ENCODE measurements at places on chromosomes 12 and 14.

- DNase-seq = no peak
Observed at GRCh38 chr12:24823808-24824515, 124.9 kb downstream of the BCAT1 start.

- DNase-seq = no peak
Observed at GRCh38 chr14:51145246-51145645, 50.3 kb upstream of the TRIM9 start.

GRCh38 chr12:9880532-9881078 lies 684 bp upstream of the KLRF2 start:
- DNase-seq = no peak

GRCh38 chr12:131363393-131363792 lies 347.5 kb upstream of the SFSWAP start:
- no peak for DNase-seq

GRCh38 chr14:103521951-103522563 lies 573 bp downstream of the CKB start:
- DNase-seq = no peak

DNA sequence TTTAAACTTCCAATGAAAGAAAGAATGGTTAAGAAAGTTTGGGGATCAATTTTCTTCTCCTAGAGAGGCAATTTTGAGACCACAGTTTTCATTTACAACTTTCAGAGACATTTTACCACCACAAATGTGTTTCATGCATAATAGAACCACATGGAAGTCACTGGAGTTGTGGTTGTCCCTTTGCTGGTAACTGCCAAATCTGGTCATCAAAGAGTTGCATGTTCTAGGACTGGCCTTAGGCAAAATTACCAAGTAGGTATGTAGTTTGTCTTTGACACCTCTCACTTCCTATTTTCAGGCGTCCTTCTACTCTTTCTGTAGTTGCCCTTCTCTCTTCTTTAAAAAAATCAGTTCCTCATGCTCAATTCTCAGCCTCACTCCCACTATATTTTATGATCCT lies 54.3 kb upstream of the TMX1 start:
- DNase-seq = no peak

- no peak for DNase-seq
Observed at GRCh38 chr12:118287728-118288127, 85.0 kb downstream of the TAOK3 start.
